Erythroblast (primary cell): ENCODE measurements at places on chromosomes 1 and 21.

DNA sequence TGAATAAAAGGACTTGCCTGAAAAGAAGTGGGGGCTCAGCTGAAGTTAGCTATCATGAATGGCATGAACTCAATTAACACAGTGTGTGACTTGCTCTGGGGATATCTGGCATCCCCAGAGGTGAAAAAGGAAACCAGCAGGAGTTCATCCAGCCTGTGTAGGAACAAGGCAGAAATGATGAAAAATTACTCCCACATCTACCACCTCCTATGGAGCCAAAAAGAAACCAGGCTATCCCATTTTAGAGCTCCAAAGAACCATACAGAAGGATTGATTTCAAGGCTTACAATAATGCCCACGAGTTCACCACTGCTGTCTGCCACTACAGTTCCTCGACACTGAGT, 25.3 kb downstream of the TP53BP2 start:
- DNase-seq: peak; percentile 14

DNA sequence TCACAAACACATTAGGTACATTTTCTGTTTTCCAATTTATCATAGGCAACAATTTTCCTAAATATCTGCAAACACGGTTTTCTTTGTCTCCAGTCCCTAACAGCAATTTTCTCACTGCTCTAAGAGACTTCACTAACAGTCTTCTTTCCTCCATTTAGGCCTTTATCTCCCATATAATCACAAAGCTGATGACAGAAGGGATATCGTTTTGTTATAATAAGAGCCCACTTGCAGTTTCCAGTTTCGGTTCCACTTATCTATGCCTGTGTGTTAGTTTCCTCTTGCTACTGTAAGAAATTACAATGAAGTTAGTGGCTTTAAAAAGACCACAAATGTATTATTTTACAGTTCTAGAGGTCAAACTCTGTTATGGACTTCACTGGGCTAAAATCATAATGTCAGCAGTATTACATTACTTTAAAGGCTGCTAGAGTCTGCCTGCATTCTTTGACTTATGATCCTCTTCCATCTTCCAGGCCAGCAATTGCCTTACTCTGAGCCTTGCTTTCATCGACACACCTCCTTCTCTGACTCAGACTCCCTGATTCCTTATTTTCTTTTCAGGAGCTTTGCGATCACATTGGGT, 549.3 kb downstream of the NCAM2 start:
- DNase-seq: no peak

DNA sequence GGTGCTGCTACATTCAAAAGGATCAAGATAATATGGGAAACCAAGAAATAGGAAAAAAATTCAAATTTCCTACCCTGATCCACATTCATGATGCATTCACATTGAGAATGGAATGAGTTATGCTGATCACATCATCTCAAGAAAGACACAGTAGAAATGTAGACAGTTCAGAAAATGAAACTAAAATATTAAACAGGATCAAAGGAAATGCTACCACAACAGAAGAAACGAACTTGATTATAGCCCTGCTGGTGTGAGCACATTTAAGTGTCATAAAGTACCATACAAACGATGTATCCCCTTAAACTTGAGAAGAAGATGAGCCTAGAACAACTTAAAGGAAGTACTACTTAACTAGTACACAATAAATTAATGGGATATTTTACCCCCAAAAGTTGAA, 21.3 kb downstream of the SYDE2 start:
- DNase-seq: no peak

DNA sequence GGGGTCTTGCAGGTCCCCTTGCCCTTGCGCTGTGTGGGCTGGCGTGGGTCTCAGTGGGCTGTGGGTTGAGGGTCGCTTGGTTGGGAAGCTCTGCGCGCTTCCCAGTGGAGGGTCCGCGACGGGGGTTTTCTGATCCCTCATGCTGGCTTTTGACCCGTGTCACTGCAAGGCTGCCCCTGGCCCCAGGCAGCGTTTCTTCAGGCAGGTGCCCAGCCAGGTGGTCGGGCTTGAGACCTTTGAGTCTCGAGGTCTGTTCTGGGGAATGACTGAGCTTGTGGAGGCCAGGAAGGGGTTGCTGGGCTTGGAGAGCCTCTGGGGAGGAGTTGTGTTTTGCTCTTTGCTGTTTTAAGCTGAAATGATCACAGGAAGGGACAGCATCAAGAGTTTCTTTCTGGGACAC, 5.3 kb downstream of the SKI start:
- no peak for DNase-seq

GRCh38 chr1:108082001-108082400, 117.0 kb upstream of the VAV3 start:
- no peak for DNase-seq

DNA sequence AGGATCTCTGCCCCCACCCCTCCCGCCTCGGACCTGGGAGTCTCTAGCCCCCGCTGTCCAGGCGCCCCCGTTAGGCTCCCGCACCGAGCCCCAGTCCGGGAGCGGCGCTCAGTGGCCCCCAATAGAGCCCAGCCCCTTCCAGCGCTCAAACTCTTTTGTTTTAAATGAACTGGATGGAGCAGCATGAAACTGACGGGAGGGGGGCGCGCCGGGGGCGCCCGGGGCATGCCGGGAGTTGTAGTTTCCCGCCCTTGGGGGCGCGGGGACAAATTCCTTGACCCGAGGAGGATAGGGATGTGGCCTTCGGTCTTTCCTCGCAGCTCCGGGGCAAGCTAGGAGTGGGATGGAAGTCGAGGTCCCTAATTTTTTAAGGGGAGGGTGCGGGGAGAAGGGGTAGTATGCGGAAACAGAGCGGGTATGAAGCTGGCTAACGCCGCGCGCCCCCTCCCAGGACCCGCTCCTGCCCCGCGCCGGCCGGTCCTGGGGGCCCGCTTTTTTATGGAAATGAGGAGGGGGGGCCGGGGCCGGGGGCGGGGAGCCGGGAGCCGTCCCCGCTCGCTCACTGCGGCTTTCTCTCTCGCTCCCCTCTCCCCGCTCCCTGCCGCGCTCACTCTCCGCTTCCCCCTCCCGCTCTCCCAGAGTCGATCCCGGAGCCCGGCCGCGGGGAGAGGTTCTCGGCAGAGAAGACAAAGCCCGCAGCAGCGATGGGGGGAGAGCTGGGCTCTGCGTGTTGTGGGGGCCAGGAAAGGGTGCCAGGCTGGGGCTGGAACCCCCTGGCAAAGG, at the start of gene MEX3A:
TSS of gene MEX3A (minus strand) at position 157 of the 783 bp plus-strand sequence. CDS start 467 bp downstream, outside the sequence.
- DNase-seq: peak; percentile 69

DNA sequence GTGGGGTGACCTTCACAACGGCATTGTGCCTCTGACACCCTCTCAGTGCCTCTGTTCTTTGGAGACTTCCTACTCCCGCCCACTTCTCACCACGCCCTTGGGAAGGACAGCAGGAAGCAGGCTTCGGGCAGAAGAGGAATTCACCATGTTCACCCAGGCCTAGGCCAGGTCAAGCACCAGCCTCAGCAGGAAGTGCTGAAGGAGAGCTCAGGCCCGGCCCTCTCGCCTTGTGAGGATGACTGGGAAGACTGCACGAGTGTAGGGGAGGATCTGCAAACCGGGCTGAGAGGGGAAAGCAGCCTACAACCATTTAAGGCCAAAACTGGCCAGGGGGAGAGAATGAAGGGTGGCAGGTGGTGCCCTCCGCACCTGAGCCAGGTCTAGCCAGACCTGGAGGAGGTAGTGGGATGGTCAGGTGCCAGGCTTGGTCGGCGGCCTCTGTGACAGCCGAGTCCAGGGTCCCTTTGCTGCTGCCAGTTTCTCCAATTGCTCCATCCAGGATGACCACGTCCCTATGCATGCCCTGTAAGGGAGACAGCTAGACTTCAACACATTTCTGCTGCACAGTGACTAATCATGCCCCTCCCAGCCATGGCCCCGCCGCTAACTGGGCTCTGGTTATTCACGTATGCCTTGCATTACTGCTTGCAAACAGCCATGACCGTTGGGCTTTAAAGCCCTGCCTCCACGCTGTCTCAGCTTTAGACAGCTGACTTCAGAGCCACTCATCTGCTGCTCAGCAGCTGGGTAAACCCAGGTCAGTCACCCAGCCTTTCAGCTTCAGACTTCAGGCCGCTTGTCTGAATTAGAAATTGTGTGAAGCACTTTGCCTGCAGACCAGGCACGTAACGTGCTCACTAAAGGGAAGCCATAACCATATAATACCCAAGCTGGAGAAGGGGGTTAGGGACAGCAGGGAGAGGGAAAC, 8.9 kb downstream of the MRTO4 start:
- DNase-seq: peak; percentile 11

DNA sequence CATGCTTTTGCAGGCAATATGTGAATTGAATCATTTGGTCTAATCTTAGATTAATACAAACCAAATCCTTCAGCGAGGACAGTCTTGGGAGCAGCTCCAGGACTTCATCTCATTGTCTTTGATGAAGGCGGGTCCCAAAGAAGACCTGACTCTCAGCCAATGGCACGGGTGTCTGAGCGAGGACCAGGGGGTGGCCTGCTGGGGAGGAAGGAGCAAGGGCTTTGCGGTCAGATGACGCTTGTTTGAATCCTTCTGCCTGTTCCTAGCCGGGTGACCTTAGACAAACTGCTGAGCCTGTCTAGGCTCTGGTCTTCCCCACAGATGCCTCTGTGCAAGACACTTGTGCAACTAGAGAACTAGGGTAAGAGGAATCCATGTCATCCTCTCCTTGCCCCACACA, 312.1 kb upstream of the VAMP3 start:
- no peak for DNase-seq

DNA sequence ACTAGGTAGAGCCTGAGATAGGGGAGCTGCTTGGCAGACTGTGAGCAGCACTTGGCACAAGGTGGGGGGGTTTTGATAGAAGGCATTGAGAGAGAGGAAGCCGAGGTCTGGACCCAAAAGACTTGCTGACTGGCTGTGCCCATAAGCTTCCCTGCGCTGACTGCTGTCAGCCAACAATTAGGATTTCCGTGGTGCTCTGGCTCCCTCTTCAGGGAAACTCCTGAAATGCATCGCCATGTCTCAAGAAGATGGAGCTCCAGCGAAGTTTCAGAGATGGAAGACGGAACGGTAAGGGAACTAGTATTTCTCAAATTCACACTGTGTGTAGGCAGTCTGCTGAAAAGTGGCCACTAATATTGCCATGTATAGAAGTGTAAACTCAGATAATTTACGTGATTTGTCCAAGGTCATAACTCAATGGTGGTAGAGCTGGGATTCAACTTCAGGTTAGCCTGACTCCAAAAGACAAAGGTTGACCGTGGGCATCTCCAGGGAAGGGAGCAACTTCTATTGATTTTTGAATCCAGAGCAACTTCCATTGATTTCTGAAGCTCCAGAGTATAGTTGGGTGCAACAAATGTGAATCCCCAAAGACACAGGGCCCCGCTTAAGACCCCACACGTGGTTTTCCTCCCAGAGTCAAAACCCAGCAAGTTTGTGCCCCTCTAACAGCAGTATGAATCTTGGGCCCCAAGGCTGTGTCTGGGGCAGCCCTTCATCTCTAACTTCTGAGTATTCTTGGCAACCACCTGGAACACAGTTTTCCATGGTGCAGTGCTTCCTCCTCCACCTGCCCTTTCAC, 44.5 kb upstream of the CRNN start:
- peak; percentile 77 for DNase-seq

DNA sequence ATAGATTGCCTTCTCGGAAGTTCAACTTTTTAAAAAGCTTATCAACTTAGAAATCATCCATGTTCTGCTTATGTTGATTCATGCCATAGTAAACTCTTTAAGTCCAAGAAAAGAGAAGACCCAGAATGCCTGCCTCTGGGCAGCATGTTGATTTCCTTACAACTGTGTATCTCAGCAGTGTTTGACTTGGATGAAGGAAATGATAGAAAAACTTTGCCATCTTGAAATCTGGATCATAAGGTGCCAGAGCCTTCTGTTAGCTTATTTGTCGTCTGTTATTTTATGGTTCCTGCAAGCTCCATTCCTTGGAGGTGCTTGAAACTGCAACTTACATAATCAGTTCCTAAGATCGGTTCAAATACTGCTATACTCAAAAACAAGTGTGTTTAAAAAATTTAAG, 124.5 kb downstream of the ATP5PO start:
- no peak for DNase-seq

DNA sequence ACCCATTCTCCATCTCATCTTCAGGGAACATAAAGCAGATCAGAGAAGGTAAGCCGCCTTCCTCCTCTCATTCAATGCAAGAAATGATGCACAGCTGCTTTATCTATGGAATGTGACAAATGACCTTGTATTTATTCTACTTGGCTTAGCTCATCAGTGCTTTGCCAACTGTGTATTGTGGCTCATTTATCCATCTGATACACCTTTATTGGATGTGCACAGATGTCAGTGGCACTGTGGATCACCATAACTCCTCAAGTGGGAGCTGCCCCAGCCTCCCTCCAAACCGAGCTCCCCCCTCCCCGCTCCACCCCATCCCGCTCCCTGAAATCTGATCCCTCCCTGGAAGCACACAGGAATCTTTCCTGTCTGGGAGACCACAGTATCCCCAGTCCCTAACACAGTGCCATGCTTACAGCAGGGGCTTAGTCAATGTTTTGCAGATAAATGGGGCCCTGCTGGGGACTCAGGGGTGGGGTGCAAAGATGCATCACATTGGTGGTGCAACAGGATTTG, 156.0 kb upstream of the RAB4A start:
- DNase-seq: no peak

DNA sequence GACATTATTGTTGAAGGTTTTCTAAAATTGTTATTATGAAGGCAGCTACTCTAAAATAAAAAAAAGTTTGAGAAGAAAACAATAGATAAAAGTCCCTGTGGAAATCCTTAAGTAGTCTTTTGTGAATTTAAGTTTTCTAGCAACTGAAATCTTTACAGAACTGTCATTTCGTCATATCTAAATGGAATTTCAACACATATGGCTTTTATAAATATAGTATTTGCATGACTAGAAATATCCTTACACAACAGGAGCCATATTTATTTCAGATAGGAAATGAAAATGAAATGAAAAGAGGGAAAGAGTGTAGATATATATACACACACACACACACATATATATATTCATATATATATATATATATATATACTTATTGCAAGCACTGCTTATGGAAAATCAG, 204.7 kb upstream of the RGS18 start:
- DNase-seq: no peak

GRCh38 chr1:53460666-53461322, 1.6 kb downstream of the DMRTB1 start:
- no peak for DNase-seq

DNA sequence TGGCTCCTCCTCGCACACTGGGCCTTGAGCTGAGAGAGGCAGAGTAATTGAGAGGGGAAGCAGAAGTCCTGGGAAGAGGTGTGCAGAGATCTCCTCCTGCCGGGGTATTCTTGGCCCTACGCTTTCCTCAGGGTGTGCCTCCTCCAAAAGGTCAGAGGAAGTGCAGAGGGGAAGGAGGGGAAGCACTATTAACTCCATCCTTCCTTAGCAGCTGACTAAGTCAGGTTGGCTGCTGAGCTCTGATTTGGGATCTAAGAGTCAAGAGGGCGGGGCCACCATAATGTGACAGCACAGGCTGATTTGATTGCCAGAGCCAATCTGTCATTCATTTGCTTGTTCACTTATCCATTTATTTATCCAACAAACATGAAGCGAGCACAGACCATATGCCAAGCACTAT, 12.3 kb downstream of the ATP2B4 start:
- no peak for DNase-seq

GRCh38 chr21:26800970-26801431, 44.2 kb downstream of the ADAMTS1 start:
- no peak for DNase-seq

GRCh38 chr21:33899199-33899598, 16.4 kb downstream of the ATP5PO start:
- no peak for DNase-seq

GRCh38 chr1:188499690-188500089, 1670.9 kb downstream of the PLA2G4A start:
- DNase-seq: no peak

- no peak for DNase-seq
Observed at GRCh38 chr1:57163325-57163724, 197.5 kb upstream of the C8B start.

GRCh38 chr1:26010825-26011224, 10.8 kb upstream of the EXTL1 start:
- no peak for DNase-seq

GRCh38 chr1:201015551-201016091, 7.9 kb downstream of the KIF21B start:
- no peak for DNase-seq
